ENCODE measurements at places on chromosomes 16 and 17. TPM values are rescaled to one million over a fixed set of nuclear protein-coding genes. Genes with fewer than 3 reads are reported as not detected.
A peak's percentile ranks its signal among the peaks of the same experiment; 100 is the strongest.

- DNase-seq, result no peak
Observed at GRCh38 chr16:50762241-50762640, 20.4 kb downstream of the CYLD start.

GRCh38 chr17:82065638-82066303 lies at the start of gene DUS1L:
TSS of gene DUS1L (minus strand) at chr17:82065804. CDS start at chr17:82065059, 745 bp downstream.
- peak; percentile 69 for DNase-seq

GRCh38 chr16:1034230-1035065 lies 38.1 kb upstream of the SSTR5 start:
- no peak for DNase-seq

- DNase-seq, result no peak
Observed at GRCh38 chr17:7427549-7427948, 1.1 kb upstream of the SPEM3 start.

DNA sequence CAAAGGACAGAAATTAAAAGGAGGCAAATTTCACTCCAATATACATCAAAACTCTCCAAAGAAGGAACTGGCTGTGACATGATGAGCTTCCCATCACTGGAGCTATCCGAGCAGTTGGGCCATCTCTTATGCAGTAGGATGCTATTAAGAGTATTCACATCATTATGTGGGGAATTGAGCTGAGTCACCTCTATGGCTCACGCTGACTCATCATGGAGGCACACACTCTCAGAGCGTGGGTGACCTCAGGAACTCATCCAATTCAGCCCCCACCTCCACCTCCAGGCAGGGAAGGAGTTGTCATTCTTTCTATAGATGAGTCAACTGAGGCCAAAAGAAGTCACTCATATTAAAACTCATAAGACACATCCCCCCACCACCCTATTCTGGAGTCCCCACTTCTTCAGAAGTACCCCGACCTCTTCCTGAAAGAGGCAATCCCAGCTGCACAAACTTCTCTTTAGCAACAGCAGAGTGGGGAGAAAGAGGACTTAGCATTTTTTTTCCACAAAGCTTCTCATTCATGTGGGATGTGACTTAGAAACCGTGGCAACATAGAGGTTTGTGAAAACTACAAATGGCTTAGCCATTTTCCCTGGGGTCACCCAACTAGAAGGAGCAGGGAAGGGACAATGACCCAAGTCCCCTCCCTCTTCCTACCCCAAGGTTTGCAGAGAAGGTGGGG lies 32.5 kb downstream of the ABCC12 start:
- DNase-seq, result no peak

GRCh38 chr17:68533887-68534694 lies 21.9 kb downstream of the PRKAR1A start:
- no peak for DNase-seq

- DNase-seq, result no peak
Observed at GRCh38 chr16:83312015-83312717, 495.6 kb upstream of the HSBP1 start.

GRCh38 chr16:71499775-71500364 lies 10.7 kb upstream of the ZNF19 start:
- peak; percentile 65 for DNase-seq

DNA sequence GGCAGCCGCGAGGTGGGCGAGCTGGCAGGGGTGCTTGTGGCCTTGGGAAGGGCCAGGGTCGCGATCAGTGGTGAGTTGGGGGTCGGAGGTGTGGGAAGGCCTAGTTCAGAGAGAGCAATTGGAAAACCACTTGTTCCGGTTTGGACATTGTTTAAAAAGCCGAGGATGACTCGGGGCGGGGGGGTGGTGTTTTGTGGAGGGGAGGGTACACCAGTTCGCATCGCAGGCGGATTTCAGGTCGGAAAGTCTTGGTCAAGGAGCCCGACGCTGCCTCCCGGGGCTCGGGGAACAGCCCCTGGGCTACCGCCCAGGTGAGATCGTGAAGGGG lies 66.4 kb downstream of the KPNA2 start:
- no peak for DNase-seq

DNA sequence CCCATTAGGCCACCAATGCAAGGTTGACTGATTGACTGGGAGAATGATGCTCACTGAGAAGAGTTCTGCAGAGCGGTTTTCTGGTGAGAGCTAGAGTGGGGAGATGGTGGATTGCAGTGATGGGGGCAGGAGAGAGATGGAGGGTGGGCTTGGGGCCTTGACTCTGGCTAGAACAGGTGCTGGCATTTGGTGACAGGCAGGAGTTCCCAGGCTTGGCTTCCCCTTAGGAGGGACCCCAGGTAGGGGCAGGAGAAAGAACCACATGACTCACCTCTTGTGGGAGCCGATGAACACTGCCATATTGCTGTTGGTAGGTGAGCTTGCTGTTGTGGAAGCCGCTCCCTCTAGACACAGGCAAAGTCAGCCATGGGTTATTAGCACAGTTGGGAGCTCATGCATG lies 8.0 kb downstream of the CD300LB start:
- DNase-seq, result no peak

- DNase-seq, result peak; percentile 83
Observed at GRCh38 chr16:84115919-84116719, 623 bp downstream of the MBTPS1 start.

GRCh38 chr16:47916266-47916665 lies 239.5 kb downstream of the ABCC12 start:
- DNase-seq, result no peak

DNA sequence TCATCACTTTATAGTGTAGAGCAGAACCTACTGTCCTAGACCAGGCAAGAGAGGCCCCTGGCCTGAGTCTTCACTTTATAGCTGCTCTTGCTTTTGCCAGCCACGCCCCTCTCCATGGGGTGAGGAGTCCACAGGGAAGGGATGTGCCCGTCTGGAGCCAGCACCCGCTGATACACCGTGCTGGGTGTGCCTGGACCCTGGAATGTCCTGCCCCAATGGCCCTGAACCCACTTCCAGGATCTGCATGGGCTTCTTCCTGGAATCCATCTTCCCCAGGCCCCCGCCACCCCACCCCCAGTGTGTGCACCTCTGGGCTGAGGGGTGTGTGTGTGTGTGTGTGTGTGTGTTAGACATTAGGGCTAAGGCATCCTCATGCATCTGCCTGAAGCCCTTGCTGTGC lies 44.9 kb downstream of the MEOX1 start:
- no peak for DNase-seq

GRCh38 chr16:30473231-30474073 lies 910 bp downstream of the ITGAL start:
- no peak for DNase-seq

DNA sequence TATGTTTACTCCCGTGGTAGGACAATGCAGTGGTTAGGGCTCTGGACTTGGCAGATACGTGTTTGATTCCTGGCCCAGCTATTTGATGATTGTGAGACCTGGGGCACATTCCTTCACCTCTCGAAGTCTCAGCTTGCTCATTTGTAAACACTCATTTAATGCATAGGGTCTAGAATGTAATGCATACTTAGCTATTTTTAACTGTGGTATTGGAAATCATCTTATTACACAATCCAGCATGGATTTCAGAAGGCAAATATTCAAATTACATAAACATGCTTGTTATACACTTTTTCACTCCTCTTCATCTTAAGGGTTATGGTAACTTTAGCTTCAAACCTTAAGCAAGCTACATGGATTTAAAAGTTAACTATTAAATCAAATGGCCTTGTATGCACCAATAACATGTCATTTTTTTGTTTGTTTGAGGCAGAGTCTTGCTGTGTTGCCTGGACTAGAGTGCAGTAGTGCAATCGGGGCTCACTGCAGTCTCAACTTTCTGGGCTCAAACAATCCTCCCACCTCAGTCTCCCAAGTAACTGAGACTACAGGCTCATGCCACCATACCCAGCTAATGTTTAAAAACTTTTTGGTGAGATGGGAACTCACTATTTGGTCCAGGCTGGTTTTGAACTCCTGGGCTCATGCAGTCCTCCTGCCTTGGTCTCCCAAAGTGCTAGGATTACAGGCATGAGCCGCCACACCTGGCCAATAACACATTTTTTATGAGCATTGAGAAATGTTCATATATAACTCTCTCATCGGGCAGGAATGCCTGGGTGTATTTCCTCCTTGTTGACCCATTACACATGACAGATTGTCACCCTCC lies 52.5 kb downstream of the VAT1L start:
- DNase-seq, result no peak

DNA sequence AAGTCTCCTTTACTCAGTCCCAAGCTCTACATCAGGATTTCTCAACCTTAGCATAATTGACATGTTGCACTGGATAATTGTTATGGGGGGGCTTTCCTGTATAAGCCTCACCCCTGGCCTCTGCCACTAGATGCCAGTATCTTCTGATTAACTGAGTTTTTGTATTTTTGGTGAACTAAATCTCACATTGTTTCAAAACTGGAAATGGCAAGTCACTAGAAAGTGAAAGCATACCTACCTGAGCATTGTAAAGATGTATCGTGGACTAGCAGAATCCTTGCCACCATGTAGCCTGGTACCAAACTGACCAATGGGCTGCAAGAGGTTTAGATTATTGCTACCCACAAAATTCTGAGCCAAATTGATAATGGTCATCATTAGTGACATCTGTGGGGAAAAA lies 15.0 kb downstream of the TOP2A start:
- DNase-seq, result no peak

- no peak for DNase-seq
Observed at GRCh38 chr16:81481207-81481821, 36.7 kb downstream of the CMIP start.

DNA sequence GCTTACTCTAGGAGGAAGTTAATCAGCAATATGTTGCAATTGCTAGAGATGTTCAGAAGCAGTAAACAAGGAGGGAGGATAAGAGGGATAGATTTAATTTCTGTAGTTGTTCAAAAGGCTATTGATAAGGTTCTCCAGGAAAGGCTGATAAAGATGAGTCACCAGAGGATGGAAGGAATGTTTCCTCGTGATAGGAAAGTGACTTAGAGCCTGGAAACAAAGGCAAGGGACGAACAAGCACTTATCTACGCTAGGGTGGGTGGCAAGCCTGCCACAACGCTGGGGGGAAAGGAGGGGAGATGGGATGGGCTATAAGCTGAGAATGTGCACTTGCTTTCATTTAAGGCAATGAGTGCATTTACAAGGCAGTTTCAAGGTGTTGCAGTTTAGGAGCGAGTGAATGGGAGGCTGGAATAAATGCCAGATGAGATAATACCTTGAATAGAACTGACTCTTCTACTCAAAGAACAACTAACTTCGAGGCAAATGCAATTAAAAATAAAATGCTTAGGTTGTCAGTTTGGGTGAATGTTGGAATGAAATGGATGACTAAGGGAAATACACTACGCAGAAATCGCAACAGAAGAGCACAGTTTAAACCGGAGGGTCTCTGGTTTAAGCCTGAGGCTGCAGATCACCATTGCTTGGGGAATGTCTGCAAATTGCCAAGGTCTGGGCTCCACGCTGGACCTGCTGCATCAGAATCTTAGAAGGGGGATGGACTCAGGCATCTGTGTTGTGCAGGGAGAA lies 76.0 kb upstream of the RBBP6 start:
- DNase-seq, result no peak

DNA sequence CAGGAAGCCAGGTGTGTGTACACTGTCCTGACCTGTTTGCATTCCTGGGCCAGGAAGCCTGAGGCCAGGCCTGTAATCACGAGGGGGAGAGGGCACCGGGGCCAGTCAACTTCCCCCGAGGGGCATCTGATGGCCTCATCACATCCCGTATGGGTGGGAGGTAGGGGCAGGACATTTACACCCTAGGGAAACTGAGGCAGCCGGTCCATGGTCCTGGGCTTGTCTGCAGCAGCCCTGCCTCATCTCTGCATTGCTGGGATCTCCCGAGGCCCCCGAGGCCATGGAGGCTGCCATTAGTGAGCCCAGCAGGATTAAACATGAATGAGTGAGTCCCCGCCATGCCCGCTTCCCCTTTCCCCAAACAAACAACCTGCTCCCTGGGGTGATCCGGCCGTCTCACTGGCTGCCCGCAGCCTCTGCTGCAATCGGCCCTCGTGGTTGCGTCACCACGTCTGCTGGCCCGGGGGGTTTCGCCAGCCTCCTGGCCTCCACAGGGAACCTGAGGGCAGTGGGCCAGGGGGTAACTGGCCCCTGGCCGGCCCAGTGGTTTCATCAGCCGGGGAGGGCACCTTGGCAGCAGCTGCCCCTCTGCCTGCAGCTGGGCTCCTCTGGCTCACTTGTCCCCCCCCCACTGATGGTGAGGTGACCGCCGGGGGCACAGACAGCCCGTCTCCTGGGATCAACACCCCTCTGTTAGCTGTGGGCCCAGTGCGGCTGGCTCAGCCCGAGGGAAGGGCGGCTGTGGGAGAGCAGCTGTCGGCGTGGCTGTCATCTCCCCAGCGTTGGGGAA lies 88.3 kb upstream of the GSE1 start:
- no peak for DNase-seq

- DNase-seq, result no peak
Observed at GRCh38 chr17:4859816-4860625, 26.9 kb downstream of the MINK1 start.

DNA sequence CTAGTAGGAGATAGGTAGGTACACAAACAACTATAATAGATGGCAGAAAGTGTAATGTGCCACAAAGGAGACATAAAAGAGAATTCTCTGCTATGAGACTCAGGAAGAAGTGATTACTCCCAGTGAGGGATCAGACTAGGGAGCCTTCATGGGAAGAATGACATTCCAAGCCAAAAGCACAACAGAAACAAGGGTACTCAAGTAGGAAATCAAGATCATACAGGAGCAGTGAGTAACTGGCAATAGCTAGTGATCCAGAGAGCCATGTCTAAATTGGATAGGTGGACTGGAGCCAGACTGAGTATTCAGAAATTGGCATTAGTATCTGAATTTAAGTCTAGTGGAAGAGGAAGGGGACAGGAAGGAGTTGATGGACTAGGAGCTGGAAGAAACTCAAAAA lies 10.7 kb downstream of the RFFL start:
- no peak for DNase-seq

The BICDL2 gene
- total RNA-seq, result not detected

The GRAPL gene
- total RNA-seq, result 67.3 TPM

The TEDC2 gene
- not detected for total RNA-seq

The TNS4 gene
- not detected for total RNA-seq

The CDT1 gene
- total RNA-seq, result not detected

The ZNF652 gene
- 56.5 TPM for total RNA-seq

The GNAO1 gene
- total RNA-seq, result 0.85 TPM

The LRRC36 gene
- total RNA-seq, result 0.49 TPM

The NECAB2 gene
- total RNA-seq, result not detected

The TMEM238L gene
- not detected for total RNA-seq

The TBC1D3D gene
- 2.9 TPM for total RNA-seq

Measured in naive thymus-derived CD8-positive, alpha-beta T cell (primary cell).